ENCODE measurements at places on chromosomes 6 and 20.

DNA sequence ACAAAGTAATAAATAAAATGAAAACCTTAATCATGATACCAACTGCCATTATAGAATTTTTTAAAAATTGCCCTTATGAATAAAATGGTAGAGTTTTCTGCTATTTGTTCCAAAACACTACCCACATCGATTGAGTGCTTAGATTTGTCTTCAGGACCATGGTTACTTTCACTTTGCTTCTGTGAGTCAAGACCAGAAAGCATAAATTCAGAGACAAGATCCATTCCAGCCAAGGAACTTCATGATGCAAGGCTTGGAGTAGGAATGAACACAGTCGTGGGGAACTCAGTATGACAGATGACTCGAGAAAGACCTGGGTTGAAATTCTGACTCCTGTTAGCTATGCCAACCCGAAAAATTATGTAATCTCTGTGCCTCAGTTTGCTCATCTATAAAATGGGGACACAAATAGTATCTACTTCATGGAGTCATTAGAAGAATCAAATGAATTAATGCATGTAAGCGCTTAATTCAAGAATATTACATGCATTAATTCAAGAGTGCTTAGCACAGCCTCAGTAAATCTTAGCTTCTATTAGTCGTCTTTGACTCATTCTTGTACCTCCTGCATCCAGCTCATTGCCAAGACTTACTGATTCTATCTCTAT is 72.5 kb upstream of the MYLIP start:
- DNase-seq = no peak

GRCh38 chr6:136568129-136568528 is 17.9 kb upstream of the MAP7 start:
- DNase-seq = no peak

GRCh38 chr6:13762611-13763441 is 51.2 kb upstream of the RANBP9 start:
- no peak for DNase-seq

DNA sequence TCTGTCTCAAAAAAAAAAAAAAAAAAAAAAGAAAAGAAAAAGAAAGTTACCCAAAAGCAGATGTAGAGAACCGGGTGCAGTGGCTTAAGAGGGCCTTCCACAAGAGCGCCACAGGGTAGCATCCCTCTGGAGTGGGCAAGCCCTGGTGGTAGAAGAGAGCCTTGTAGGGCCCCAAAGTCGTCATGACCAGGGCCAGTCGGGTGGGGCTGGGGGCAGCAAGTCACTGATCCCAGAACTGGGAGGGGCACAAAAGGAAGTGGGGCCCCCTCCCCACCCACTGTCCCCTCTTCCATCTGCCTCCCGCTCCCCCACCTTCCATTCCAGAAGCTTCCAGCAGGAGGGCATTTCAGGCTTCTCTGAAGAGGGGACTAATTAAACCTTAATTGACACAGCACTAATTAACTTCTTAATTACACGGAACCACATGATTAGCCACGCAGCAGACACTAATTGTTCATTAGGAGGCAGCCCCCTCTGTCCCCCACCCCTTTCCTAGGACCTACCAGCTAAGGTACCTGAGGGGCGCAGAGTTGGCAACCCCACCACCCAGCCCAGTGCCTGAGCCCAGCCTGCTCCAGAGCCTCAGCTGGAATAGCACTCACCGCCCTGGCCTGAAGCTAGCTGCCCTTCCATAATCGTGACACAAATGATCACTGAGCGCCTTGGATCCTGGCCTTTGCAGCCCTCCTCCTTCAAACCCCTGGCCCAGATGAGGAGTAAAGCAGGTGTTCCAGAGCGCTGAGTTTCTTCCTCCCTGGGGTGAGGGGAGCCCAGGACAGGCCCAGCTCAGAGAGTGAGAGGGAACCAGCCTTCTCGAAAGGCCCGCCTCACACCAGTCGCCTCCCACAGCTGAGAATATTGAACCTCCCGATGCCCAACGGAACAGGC is 34.8 kb downstream of the MDFI start:
- no peak for DNase-seq

GRCh38 chr6:69914015-69914485 is 47.7 kb downstream of the COL19A1 start:
- DNase-seq = no peak

DNA sequence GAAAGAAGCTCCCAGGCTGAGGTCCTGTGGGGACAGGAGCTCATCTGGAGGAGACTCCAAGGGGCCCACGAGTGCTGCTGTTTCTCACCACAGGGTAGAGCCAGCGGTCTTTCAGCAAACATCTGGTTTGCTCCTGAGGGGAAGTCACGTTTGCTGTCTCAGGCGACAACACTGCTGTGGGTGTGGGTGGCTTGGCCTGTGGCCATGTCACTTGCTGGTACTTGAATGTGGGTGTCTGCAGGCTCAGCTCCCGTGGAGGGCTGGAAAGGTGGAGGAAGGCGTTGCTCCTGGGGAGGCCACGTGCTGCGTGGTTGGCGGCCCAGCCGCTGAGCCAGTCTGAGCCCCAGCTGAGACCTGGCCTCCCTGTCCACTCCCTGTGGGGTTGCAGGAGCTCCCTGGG is 52.8 kb upstream of the MPC1 start:
- no peak for DNase-seq

DNA sequence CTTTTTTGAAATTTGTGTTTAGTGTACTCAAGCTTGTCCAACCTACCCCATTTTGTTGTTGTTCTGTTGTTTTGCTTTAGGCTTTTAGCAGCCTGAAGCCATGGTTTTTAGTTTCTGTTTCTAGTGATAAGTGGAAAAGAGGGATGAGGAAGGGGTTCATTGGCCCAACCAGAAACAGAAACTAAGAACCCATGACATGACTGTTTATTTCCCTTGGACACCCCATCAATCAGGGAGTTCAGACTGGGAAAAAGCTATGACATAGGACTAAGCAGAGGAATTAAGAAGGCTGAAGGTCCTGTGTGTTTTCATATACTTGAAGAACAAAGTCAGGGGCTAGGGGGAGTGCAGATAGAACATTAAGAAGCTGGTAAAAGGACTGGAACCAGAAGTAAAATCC is 194.5 kb upstream of the THEMIS start:
- no peak for DNase-seq

GRCh38 chr6:110356778-110357177 is 1.4 kb downstream of the METTL24 start:
- DNase-seq = no peak
